ENCODE measurements at places on chromosomes 16 and 17.
A peak's percentile ranks its signal among the peaks of the same experiment; 100 is the strongest.

- no peak for DNase-seq
These were observed 50.5 kb upstream of the HAPSTR1 start for GRCh38 chr16:9040800-9041412.

- DNase-seq = no peak
These were observed 15.3 kb upstream of the WNT3 start for GRCh38 chr17:46833840-46834208.

- DNase-seq = peak; percentile 17
These were observed 419.4 kb downstream of the SOX9 start for GRCh38 chr17:72539981-72540897.

GRCh38 chr16:49700251-49701064 lies 155.5 kb downstream of the ZNF423 start:
- no peak for DNase-seq

- no peak for DNase-seq
These were observed 1032.2 kb downstream of the CDH11 start for GRCh38 chr16:64089697-64090096.

- no peak for DNase-seq
These were observed 10.9 kb upstream of the FAM171A2 start for GRCh38 chr17:44374306-44375195.

GRCh38 chr17:76079956-76080767 lies 1.2 kb downstream of the ZACN start:
- DNase-seq = peak; percentile 8

DNA sequence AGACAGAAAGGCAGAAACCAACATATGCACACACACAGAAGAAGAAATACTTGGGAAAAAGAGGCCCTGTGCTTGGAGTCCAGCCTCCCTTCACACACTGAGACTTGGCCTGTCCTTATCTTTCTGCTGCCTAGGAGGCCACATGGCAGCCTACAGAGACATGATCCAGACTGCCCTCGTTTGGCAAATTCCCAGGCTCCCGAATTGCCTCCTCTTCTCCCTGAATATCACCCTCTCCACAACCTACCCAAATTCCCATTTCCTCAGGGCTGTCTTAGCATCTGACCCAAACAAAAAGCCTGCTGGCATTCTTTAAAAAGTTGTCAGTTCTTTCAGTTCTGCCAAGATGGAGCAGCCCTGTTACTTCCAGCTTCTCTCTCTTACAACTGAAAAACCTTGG lies 59.8 kb downstream of the DNAH17 start:
- DNase-seq = no peak

DNA sequence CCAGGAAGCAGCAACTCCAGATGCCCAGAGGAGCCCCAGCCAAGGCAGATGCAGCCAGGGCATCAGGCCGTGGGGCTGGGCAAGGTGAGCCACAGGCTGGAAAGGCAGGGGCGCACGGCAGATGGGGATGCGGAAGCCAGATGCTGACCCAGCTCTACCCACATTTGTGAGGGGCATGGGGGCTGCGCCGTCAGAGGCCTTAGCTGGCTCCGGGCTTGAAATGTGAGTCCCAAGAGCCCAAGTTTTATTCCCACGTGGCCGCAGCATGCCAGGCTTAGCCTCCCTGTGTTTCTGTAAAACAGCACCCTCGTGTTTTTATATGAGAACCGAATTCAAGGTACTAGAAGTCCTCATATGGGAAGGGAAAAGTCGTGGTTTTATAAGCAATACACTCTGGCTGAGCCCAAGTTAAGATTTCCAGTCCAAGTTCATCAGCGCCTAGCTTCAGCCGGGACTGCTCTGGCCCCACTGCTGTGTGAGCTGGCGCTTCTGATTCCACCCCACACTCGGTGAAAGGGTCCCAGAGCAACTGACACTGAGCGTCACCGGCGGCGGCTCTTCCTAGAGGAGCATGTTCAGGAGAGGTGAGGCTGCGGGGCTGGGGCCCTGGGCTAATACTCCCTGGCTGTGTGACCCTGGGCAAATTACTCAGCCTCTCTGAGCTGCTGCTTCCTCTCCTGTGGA lies 6.7 kb upstream of the C16orf95 start:
- no peak for DNase-seq

- DNase-seq = no peak
These were observed 677 bp upstream of the ZNHIT3 start for GRCh38 chr17:36485805-36486203.

DNA sequence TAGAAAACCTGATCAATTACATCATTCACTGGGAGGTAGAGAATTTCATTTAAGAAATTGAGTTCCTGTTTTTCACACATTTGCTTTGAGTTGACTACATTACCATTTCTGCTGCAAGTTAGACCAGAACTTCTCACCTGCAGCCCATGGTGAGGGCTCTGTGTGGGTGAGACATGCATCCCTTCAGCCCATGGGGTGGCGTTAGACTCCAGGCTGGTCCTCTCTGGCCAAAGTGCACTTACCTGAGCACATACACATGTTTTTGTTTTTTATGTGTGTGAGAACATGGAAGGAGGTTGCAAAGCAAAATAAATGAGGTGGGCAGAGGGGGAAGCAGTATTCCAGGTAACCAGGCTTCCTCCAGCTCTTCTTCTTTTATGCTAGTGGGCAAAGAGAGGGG lies 470.2 kb downstream of the PMP22 start:
- DNase-seq = no peak

- DNase-seq = no peak
These were observed 26.8 kb downstream of the KATNIP start for GRCh38 chr16:27576729-27577128.

GRCh38 chr17:4725646-4726310 lies 5.5 kb upstream of the MED11 start:
- DNase-seq = no peak

DNA sequence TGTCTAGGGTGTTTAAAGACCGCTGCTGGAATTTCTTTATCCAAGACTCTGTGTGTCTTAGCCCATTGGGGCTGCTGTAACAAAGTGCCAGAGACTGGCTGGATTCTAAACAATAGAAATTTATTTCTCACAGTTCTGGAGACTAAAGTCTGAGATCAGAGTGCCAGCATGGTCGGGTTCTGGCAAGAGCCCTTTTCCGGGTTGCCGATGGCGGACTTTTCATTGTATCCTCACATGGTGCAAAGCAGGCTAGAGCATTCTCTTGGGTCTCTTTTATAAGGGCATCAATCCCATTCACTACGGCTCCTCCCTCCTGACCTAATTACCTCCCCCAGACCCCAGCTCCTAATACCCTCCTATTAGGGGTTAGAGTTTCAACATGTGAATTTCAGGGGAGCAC lies 9.5 kb downstream of the NLRC5 start:
- no peak for DNase-seq

DNA sequence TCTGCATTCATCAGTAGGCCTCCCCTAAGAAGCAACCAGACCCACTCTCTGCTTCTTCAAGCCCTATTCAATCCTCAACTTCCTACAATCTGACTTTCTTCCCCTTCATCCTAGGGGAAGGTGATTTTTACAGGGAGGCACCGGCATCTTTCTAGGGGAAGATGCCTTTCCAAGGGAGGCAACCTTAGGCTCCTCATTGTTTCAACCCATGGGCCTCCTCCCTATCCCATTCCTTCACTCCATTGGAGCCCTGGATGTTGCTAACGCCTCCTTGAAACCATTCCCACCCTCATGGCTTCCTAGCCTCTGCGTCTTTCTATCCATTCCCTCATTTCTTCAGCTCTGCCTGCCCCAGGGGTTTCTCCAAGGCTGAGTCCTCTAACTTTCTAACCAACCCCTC lies 2.7 kb upstream of the CUEDC1 start:
- no peak for DNase-seq

GRCh38 chr17:20244671-20245070 lies 222.7 kb downstream of the LGALS9B start:
- DNase-seq = no peak

DNA sequence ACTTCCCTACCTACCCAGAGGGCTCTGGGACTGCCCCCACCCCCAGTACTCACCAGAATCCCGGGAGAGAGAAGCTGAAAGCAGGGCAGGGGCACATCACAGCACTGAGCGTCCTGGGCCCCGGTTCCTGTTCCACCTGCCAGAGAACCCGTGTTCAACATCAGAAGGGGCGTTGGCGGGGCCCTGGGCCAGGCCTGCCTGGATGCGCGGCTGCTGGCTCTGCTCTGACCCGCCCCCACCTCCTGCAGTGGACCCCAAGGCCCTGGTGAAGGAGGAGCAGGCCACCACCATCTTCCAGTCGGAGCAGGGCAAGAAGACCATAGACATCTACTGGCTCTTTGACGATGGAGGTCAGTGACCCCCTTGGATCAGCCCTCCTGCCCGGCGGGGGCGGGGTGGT lies 27.7 kb downstream of the SLC12A3 start:
- DNase-seq = no peak

DNA sequence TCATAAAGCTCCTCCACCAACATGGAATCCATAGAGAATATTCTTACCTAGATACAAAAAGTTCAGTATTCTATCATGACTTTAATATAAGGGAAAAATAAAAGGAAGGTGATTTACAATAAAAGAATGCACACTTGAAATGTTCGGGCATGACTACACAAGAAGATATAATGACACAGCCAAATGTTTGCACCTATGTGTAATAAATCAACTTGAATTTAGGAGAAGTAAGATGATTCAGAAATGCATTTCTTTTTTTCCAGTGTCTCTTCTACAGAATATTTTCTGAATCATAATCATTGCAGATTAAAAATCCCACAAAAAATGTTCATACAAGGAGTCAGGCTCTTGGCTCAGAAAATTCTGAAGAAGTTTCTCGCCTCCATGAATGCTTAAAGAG lies 404.0 kb upstream of the HSBP1 start:
- DNase-seq = no peak

- DNase-seq = no peak
These were observed 755 bp upstream of the TUFM start for GRCh38 chr16:28846933-28847273.

- DNase-seq = no peak
These were observed 20.4 kb upstream of the GRIN2A start for GRCh38 chr16:10202649-10203048.

- no peak for DNase-seq
These were observed 1.9 kb upstream of the GDPD3 start for GRCh38 chr16:30115238-30115637.

GRCh38 chr16:10338426-10338825 lies 47.4 kb upstream of the ATF7IP2 start:
- no peak for DNase-seq

DNA sequence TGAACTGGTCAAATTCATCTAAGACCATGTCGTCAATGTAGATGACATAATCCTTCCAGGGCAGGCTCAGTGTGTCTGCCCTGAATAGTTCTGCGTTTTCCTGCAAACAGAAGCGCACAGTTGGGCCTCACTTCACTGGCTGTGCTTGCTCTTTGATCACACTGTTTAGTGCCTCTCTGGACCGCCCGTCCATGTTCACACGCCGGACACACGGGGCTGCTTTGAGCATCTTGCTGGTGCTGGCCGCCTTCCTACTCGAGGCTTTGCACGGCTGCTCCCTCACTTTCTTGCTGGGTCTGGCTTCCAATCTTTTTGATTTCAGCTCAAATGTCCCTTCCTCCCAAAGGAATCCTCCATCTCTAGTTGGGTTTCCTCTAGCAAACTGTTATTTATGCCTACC lies 37.4 kb downstream of the DNAH17 start:
- DNase-seq = no peak

DNA sequence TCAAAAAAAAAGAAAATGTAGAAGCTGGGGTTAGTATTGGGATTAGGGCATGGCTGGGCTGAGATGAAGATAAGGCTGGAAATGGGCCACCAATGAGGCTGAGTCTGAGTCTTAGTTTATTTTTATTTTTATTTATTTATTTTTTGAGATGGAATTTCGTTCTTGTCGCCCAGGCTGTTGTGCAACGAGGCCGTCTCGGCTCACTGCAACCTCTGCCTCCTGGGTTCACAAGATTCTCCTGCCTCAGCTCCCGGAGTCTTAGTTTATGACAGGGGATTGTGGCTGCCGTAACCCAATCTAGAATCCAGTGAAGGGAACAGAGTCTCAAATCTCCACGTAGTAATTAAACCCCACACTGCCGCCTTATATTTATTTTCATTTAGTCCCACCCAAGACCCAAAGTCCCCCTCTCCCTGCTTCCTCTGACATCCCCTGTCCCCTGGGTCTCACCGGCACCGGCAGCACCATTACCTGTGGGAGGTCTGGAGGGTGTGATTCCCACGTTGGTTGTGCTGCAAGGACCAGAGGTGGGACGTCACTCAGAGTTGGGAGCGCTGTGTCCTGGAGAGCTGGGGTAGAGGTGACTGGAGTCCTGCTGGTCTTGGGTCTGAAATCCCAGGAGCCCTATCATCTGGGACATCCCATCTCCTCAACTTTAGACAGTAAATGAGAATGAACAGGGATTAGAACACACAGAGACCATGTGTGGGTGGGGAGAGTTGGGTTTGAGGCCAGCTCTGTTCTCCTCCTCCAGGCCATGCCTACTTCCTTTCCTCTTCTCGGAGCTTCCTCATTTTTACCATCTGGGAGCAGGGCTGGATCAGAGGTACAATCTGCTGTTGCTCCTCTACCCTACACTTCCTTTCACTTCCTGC lies at the start of gene CLEC10A:
TSS of gene CLEC10A (minus strand) at position 671 of the 875 bp plus-strand sequence. CDS start 1,439 bp downstream, outside the sequence.
- no peak for DNase-seq

DNA sequence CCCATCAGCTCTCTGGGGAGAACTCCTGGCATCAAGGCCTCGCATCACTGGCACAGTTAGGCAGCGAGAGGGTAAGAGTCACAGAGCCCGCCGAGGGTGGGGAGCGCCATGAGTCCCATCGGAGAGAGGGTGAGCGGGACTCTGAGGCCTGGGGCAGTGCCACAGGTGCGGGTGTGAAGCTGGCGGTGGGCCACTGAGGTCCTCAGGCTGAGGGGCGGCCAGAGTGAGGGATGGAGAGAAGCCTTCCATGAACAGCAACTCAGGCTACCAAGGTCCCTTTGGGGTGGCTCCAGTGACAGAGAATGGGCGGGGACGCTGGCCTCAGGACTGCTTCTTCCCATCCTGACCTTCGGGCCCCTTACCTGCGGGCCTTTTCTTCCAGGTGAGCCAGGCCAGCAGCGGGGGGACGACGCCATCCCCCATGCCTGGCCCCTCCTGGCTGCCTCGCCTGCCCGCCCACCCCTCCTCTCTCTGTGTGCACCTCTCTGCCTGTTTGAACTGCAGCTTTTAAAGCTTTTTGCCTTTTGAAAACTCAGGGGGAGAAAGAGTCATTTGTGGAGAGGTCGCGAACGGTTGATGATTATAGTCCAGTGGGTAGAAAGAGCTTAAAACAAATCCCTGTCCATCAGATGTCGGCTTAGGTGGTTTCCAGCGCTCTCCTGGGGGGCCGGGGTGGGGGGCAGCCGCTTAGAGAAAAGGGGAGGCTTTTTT lies 149.3 kb upstream of the GSE1 start:
- peak; percentile 9 for DNase-seq

GRCh38 chr17:1160591-1161390 lies 19.0 kb downstream of the ABR start:
- DNase-seq = no peak

Data from DMS79 treated with DMSO at 0.1 percent for 48 hours (cell line).